ENCODE measurements at places on chromosomes 7 and 10. TPM values are rescaled to one million over a fixed set of nuclear protein-coding genes. Genes with fewer than 3 reads are reported as not detected.

Gene KNDC1
- total RNA-seq: 0.25 TPM

Gene CLRN3
- not detected for total RNA-seq

Gene NSUN5
- 14.0 TPM for total RNA-seq

Gene DRGX
- not detected for total RNA-seq

DNA sequence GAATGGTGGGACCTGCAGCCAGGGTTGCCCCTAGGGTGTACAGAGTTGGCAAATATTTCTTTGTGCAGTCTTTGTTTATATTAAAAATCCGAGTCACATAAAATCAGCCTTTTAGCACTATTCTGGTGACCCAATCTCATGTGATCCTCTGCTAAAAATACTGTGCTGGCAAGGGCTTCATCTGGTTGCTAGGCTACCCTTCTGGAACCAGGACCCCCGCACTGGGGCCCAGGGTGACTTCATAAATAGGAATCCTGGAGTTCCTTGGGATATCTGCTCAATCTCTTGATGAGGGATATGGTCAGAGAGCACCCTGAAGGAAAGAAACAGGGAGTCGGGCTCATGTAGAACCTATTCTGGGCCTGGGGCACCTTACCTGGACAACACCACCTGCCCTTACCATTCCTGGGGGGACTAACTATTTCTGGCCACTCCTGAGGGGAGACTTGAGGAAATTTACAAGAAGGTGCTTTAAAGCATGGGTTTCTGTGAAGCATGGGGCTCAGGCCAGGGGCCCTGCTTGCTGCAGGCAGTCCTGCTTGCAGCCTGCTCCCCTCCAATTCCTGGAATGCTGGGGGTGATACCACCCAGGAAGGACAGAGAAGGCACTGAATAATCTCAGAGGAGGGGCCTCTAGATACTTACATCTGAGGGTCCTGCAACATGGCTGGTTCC, 44.7 kb downstream of the SH2D4B start:
- no peaks in the 10 kb centered on the region for H3K36me3 ChIP-seq
- H3K27ac ChIP-seq: no peak overlapping the region
- no peak overlapping the region for H3K4me3 ChIP-seq

GRCh38 chr10:72007246-72007892, 43.2 kb downstream of the CHST3 start:
- no peaks in the 10 kb centered on the region for H3K27me3 ChIP-seq
- H3K4me1 ChIP-seq: peaks cover 43% of the 10 kb centered on the region
- H3K4me3 ChIP-seq: no peak overlapping the region
- DNase-seq: peak; percentile 80

DNA sequence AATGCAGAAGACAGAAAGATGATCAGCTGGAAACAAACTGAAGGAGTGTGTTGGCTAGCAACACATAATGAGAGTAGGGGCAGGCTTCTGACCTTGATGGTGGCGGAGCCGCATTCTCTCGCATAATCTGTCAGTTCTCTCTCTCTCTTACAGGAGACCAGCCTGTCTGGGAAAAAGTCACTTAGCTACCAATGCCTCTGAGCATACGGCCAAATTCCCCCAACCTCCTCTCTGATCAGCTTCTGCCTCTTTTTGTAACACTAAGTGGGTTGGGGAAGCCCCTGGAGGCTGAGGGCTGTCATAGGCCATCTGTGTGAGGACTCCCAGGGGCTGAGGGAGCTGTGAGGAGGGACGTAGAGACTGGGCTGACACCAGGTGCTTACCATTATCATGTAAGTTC, 104.6 kb downstream of the HIPK2 start:
- H3K27me3 ChIP-seq: no peaks in the 10 kb centered on the region
- peaks cover 32% of the 10 kb centered on the region for H3K4me1 ChIP-seq

DNA sequence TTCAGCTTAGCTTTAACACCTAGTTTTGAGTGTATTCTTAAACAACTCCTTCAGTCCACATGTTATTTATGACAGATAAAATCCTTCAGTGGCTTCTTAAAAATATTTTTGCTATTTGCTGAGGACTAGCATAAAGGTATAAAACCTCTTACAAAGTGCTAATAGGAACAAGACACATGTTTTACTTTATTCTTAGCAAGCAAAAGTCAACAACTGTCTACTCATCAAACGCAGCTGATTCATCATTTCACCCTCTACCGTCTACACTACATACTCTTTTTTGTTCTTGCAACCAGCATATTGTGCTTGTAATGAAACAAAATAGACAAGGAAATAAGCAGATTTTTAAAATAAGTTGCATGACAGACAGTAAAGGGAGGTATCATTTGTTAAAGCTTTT, 319.7 kb downstream of the SNX13 start:
- no peak overlapping the region for H3K27ac ChIP-seq
- no peaks in the 10 kb centered on the region for H3K27me3 ChIP-seq
- DNase-seq: no peak
- no peaks in the 10 kb centered on the region for H3K36me3 ChIP-seq
- no peak overlapping the region for H3K4me3 ChIP-seq

GRCh38 chr10:104578671-104579070, 62.4 kb upstream of the SORCS3 start:
- DNase-seq: no peak
- no peaks in the 10 kb centered on the region for H3K36me3 ChIP-seq
- no peak overlapping the region for H3K27ac ChIP-seq
- peaks cover 8% of the 10 kb centered on the region for H3K4me1 ChIP-seq
- no peak overlapping the region for H3K4me3 ChIP-seq

All from heart right ventricle (tissue), 16 donors.